H4 (cell line): ENCODE measurements at places on chromosomes 1 and 21.
A peak's percentile ranks its signal among the peaks of the same experiment; 100 is the strongest.

GRCh38 chr1:235640580-235640979 is 9.0 kb downstream of the GNG4 start:
- no peak for DNase-seq

- DNase-seq = peak; percentile 76
Measured at GRCh38 chr1:36207339-36207738, 16.9 kb upstream of the THRAP3 start.

GRCh38 chr1:8318436-8318835 is 522 bp downstream of the SLC45A1 start:
- no peak for DNase-seq

GRCh38 chr1:185260611-185261010 is 56.4 kb downstream of the IVNS1ABP start:
- no peak for DNase-seq

DNA sequence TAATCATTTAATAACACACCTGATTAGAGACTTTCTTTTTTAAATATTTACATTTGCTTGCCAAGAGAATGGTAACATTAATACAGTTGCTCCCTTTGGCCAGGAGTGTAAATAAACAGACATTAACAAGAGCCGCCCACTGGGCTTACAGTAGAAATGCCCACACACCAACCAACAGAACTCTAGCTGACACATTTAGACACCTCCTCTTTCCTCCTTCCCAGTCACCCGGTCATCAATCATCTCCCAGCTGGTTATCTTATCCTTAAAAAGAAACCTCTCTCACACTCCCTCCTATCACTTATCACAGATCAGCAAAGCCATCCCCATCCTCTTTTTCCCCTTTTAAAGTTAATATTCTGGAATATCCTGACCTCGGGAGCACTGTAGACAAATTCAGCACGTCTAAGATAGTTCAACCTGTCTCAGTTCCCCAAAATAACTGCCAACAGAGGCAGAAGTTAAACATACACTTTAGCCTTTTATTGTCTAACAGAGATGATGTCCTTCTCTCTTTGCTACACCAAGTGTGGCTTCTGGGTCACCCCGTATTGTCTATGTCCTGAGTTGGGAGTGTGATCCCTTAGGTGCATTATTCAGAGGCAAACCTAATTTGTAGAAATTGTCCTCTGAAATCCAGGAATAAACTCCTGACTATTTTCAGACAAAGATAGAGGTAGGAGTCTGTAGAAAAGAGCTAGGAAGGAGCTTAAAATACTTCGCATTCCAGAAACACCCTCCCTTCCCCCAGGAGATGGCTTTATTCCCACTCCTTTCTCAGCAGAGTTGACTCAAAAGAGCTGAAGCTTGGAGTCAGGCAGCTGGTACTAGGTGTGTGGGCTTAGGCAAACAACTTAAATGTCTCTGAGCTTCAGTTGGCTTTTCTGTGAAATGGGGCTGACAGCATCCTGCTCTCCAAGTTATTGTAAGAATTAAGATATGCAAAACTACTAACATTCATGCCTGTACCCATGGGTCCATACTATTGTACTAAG is 8.8 kb downstream of the MYCL start:
- DNase-seq = peak; percentile 69

DNA sequence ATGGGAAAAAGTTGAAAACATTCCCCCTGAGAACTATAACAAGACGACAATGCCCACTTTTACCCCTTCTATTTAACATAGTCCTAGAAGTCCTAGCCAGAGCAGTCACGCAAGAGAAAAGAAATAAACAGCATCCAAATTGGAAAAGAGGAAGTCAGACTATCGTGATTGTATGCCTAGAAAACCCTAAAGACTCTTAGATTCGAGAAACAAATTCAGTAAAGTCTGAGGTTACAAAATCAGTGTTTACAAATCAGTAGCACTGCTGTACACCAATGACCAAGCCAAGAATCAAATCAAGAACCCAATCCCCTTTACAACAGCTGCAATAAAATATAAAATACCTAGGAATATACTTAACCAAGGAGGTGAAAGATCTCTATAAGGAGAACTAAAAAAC is 72.4 kb downstream of the POU2F1 start:
- DNase-seq = no peak

- DNase-seq = no peak
Measured at GRCh38 chr1:236761397-236762132, 33.5 kb upstream of the MTR start.

DNA sequence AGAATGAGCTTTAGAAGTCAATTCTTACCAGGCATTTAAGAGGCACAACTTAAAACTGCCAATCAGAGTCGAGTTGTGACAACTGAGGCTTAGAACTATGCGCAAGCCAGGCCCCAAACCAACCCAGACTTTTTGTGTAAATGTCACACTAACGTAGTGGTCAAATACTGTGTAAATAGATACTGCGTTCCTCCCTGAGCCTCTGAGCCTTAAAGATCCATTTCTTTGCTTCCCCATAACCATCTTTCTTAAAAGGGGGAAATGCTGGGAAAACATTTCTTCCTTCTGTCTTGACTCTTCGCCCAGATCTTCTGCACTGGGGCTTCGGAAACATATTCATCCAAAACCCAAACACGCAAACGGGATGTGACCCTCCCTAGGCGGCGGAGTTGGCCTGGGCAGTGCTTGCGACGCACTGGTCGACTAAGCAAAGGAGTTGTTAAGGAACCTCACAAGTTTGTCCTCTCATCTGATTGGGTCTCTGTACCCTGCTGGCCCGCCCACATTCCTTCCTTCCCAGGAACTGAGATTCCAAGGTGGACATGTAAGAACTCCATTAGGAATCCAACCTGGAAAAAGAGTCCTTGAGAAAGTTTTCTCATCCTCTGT is 2.6 kb downstream of the ADAMTS5 start:
- no peak for DNase-seq

GRCh38 chr1:244002721-244003120 is 48.4 kb upstream of the ZBTB18 start:
- DNase-seq = no peak

GRCh38 chr1:173356191-173356762 is 120.9 kb upstream of the PRDX6 start:
- DNase-seq = no peak

DNA sequence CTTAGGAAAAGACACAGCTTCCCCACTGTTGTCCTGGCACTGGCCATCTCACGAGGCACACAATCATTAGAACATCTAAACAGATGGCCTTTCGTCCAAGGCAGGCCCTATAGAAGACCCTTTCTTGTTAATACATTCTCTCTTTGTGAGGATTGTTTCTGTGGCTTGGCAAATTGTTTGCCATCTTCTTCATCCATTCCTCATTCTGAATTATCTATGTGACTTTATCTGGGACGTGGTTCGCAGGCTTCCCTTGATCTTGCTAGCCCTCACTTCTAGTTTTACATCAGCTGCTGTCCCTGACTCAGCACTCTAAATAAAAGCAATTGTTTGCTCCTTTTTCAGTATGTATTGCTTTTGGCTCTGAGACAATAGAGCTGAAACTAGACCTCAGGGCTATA is 101.1 kb upstream of the ZC3H11B start:
- DNase-seq = no peak

- no peak for DNase-seq
Measured at GRCh38 chr1:63624911-63625310, 31.7 kb downstream of the PGM1 start.

DNA sequence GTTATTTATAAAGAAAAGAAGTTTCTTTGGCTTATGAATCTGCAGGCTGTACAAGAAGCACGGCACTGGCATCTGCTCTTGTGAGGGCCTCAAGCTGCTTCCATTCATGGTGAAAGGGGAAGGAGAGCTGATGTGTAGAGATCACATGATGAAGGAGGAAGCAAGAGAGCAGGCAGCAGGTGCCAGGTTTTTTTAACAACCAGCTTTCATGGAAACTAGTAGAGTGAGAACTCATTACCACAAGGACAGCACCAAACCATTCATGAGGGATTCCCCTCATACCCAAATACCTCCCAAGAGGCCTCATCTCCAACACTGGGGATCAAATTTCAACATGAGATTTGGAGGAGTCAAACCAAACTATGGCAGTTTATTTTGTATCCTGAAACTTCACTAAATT is 85.8 kb upstream of the CAMK1G start:
- DNase-seq = no peak

DNA sequence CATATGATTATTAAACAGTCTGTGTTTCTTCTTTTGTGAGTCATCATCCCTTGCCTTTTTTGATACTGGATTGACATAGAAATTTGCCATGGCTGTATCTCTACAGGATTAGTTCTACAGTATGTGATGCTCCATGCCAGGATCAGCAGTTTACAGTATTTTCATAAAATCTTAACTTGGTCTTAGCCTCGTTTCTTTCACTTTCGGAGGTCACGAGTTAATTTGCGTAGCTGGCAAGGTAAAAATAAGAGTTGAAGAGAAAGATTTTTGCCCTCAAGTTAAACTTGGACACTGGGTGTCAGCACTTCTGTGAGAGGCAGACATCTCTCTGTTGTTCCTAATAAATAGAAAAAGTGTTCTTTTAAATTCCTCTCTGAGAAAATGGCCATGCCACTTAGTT is 79.1 kb downstream of the CACNA1E start:
- no peak for DNase-seq

DNA sequence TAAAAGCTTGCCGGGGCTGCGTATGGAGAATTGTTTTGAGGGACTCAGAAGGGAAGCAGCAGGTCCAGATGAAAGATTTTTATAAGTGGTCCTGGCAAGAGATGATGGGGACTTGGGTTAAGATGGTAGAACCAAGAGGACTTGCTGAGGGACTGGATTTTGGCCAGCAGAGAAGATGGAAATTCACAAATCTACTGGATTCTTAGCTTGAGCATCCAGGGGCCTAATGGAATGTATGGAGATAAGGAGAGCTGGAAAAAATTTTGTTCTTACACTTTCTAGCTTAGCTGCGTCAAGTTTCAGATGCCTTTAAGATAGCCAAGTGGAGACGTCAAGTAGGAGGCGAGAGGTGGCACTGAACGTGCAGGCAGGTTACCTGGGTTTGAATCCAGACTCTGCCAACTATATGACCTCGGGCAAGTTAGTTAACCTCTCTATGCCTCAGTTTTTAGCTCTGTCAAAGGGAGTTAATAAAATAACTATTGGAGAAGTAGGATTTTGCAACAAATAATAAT is 3.4 kb upstream of the RBP7 start:
- no peak for DNase-seq

- DNase-seq = no peak
Measured at GRCh38 chr1:66354311-66355201, 179.4 kb upstream of the SGIP1 start.

- DNase-seq = no peak
Measured at GRCh38 chr1:53294567-53294966, 33.3 kb downstream of the LRP8 start.

GRCh38 chr1:7319196-7319595 is 451.9 kb upstream of the VAMP3 start:
- DNase-seq = no peak

GRCh38 chr1:33082575-33083108 is 1.7 kb downstream of the AZIN2 start:
- no peak for DNase-seq

DNA sequence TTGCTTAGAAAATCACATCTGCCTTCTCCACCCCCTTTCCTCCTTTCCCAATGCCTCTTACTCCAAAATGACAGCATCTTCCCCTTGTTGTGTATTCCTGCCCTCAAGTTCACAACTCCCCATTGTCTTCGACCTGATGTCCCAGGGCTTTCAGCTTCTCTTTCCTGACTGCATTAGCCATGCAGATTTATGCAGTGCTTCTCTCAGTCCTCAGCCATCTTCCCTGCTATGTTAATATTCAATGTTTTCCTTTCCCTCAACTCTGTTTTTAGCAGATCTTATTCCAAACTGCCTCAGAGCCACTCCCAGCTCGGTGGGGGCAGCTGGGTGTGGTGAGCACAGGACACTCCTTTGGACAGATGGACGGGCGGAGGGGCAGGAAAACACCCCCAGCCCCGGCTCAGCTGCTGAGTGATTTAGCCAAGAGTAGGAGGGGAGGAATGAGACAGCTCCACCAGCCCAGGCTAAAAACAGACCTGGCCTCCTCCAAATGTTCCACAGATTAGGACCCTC is 71.0 kb downstream of the CD2 start:
- DNase-seq = no peak

DNA sequence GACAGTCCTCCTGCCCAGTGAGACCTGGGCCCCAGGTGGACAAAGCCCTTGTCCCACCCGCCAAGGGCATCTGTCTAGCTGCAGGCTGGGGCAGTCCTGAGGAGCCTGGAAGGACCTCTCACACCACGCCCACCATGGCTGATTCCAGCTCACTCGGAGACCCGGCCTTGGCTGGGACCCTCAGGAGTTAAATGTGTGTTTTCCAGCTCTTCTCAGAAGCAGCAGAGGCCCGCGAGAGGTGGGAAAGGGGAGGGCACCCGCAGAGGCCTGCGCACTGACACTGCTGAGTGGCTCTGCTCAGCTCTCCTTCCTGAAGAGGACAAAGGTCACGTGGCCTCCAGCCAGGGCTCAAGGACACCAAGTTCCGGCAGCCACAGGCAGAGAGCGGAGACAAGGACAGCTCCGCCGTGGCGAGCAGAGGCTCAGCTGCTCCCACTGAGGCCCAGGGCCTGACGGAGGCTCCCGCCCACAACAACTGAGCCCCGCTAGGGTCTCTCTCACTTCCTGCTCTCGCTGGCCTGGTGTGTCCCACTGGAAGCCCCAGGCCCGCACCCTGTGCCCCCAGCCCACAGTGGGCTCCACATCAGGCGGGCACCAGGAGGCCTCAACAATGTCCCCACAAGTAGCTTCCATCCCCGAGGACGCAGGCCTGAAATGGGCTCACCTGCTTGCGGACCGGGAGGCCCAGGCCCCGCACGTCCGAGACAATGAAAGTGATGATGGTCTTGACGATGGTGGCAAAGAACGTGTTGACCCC is 16.9 kb downstream of the SLC19A1 start:
- no peak for DNase-seq

DNA sequence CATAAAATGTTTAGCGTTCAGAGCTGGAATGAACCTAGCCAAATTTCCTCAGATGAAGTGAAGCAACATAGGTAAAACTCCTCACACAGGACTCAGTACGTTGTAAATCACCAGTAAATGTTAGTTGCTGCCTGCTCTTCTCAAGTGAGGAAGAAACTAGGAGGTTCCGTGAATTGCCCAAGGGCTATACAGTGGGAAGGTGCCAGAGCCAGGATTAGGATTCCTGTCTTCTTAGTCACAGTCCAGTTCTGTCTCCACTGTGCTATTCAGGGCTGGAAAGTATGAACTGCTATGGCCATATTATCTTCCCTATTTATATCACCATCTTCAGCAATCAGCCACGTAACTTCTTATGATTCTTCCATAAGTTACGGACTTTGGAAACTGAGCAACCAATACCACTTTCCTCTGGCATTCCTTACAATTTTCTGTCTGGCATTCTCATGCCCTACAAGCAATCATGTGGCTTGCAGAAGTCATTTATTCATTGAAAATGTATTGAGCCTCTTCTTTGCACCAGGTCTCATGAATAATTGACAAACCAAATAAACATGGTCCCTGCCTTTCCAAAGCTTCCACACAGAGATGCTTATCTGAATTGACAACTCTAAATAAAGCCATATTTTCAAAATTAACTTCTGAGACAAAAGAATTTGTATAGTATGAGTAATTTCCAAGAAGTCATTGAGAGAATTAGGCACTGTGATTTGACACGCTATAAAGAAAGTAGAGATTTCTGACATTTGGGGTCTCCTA is 271.6 kb upstream of the SGIP1 start:
- DNase-seq = peak; percentile 65
